ENCODE measurements at places on chromosomes 1 and 21.

GRCh38 chr1:86441581-86441980 lies 17.6 kb downstream of the CLCA2 start:
- peak; percentile 41 for DNase-seq

DNA sequence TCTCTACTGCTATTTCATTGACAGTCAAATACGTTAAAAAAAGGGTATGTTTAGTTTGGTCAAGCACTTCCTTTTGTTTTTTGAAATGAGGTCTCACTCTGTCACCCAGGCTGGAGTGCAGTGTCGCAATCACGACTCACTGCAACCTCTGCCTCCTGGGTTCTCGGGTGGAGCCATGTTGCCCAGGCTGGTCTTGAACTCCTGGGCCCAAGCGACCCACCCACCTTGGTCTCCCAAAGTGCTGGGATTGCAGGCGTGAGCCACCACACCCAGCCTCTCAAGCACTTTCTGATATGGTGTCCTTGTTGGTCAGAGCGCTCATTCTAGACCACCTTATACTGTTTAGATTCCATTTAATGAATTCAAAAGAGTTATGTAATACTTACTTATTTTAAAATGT lies 20.9 kb upstream of the RHBDL2 start:
- DNase-seq = peak; percentile 77

DNA sequence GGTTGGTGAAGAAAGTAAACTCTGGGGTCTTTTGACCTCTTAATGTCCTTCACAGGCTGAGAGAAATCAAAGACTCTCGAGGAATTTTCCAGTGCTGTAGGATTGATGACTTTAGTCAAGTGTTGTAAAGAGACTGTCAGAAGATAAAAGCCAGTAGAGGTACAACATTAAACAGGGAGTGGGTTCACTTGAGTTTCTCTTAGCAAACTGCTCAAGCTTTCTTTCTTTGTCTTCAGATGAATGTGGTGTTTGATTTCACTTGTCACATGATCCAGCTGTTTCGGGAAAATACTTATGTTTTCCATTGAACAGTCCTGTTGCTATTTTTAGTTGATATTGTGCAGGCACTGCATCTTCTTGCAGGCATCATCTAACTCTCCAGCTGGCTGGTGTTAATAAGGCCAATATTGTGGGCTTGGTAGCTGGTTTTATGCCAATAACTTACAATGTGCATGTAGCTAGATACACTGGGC lies 45.6 kb downstream of the XCL2 start:
- no peak for DNase-seq

DNA sequence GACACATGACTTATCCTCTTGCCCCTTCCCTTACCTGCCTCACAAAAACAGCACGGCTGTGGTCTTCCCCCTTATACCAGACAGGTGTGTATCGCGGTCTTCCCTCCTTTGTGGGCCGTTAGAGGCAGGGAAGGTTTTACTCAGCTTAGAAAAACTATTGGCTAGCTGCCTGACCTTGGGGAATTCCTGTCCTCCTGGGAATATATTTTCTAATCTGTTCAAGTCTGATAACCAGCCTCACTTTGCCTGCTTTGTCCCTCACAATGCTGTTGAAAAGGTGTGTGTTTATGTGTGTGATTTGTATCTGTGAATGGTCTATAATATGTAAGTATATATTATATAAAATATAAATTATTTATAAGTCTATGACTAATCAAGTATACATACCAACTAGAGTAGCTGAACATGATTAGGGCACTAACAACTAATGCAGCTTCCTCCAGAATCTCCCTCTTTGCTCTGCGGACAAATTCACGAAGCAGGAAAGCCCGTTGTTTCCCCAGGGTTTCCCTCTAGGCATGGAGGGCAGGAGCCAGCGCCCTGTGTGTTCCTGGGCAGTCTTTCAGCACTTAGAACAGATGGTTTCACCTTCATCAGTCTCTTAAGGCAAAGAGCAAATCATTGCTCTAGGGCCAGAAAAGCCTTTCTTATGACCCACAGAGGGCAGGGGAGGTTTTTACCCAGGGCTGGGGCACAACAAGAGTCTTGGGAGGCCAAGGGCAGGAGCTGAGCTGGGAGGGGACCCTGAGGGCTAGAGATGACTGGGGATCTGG lies 25.6 kb downstream of the SLC26A9 start:
- no peak for DNase-seq

DNA sequence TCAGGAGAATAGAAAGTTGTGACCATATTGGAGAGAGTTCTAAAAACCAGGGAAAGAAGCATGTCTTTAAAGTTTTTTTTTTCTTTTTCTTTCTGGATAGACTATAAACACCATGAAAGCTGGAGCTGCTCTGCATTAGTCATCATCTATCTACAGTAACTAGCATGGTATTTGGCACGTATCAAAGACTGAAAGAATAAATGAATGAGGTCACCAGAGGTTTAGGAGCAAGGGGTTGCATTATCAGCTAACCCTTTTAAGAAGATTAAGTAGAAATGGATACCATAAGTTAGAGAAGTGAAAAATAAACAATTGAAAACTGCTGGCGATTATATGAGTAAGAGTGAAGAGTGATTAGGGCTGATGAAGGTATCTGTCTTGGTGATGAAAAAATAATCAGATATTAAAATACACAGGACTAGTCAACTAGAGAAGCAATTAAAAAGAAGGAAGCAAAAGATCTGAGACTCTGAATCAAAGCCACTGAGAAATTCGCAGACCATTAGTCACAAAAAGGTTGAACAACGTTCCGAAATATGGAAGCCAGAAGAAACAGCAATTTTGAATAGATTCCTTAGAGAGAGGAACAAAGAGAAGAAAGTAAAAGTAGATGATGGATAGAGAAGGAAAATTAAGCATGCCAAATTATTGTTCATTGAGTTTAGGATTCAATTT lies 536.4 kb downstream of the DPYD start:
- DNase-seq = no peak

GRCh38 chr1:198167436-198167934 lies 10.7 kb downstream of the NEK7 start:
- no peak for DNase-seq

- DNase-seq = no peak
Measured at GRCh38 chr1:238318294-238319110, 427.8 kb upstream of the ZP4 start.

DNA sequence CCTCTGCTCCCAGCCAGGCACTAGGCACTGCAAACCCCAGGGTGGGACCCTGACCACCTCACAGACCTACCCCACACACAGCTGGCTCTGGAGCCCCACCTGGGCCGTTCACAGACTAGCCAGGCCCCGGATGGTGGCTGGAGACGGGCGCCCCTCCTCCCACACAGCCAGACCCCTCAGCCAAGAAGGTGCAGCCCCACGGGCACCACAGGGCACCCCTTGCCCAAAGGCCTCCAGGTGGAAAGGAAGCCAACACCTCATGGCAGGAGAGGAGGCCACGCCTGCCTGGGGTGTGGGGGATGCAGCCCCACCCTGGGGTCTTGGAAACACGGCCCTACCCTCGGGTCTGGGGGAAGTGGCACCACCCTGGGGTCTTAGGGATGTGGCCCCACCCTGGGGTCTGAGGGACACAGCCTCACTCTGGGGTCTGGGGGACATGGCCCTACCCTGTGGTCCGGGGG lies 44.6 kb downstream of the WNT9A start:
- no peak for DNase-seq

DNA sequence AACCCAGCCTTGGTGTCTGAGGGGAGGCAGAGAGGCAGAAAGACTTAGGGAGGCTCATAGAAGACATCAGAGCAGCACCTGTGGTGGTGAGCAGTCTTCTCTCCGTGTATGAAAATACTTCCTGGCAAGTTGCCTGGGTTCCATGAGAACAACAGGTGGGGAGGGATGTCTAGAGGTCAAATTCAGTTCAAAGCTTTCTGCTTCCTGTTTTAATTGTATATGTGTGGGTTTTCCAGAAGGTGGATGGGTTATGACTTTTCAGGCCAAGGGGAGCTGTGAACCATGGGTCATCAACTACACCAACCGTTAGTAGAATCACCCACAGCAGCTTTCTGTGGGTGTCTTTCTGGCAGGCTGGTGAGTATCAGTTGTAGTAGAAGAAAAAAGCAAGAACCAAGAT lies 4.1 kb upstream of the FCRL2 start:
- DNase-seq = no peak

DNA sequence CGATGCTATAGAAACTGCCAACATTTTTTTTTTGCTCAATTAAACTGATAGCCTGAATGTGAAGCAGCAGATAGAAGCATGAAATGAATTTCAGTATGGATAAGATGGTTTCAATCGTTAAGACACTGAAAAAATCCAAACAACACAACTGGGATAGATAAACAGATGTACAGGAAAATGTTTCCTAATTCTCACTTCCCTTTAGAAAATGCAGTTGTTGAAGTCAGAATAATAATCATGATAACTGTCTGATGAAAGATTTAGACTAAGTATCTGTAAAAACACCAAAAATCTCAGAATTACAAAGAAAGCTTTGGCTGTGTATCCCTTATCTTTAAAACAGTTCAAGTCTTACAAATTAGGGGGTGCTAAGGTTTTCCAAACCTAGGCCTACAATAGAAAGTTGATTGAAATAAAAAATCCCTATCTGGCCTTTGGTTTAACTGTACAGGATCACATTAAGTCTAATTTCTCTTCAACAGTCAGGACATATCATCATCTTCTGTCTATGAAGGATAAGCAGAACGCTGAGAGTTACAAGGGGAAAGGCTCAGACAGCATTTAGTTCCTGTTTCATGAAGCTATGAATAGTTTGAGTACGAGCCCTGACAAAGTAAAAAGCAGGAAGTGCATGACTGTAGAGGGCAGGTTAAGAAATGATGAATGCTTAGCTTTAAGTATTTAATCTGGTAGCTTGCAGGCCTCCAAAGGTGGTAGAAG lies 203.2 kb downstream of the APP start:
- peak; percentile 91 for DNase-seq

GRCh38 chr1:28830814-28831213 lies 18.8 kb downstream of the OPRD1 start:
- no peak for DNase-seq

- DNase-seq = no peak
Measured at GRCh38 chr1:201448990-201449389, 20.0 kb downstream of the PHLDA3 start.

GRCh38 chr1:22552021-22552420 lies 11.3 kb upstream of the EPHA8 start:
- DNase-seq = no peak

- DNase-seq = no peak
Measured at GRCh38 chr1:31795801-31796621, 19.8 kb downstream of the SPOCD1 start.

DNA sequence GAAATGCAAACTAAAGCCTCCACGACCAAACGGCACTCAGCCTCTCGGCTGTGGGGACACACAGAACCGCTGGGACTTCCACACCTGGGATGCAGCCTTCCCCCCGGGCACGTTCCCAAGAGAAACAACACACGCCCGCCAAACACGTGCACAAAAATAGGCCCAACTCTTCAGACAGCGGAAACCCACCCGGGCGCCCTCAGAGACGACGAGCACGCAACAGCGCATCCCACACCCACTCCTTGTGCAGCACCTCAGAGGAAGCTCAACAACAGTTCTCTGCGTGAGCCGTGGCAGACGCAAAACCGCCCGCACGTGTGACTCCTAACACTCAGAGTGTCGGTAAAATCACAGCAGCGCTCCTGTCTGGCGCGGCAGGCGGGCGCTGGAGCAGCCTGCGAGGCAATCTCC lies 5.3 kb downstream of the C1orf159 start:
- no peak for DNase-seq

GRCh38 chr1:28421744-28422143 lies 52.2 kb downstream of the PHACTR4 start:
- DNase-seq = no peak

DNA sequence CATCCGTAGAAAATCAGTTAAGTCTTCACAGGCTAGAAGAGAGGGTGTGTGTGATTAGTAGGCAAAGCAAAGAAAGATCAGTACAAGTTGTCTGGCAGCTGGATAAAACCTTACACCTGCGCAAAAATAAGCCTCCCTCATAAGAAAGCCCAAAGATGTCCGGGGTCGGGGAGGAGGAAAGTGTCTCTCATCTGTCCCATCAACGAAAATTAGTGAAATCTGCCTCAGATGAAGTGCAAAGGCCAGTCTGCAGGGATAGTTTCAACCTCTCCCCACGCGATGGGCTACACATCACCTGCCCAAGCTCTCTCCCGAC lies 333.9 kb downstream of the SRGAP2C start:
- no peak for DNase-seq

- DNase-seq = no peak
Measured at GRCh38 chr1:209485167-209485566, 98.3 kb upstream of the CAMK1G start.

GRCh38 chr1:41380979-41381691 lies 19.9 kb downstream of the FOXO6 start:
- peak; percentile 40 for DNase-seq

GRCh38 chr1:160675641-160676410 lies 29.0 kb upstream of the SLAMF1 start:
- DNase-seq = peak; percentile 63

DNA sequence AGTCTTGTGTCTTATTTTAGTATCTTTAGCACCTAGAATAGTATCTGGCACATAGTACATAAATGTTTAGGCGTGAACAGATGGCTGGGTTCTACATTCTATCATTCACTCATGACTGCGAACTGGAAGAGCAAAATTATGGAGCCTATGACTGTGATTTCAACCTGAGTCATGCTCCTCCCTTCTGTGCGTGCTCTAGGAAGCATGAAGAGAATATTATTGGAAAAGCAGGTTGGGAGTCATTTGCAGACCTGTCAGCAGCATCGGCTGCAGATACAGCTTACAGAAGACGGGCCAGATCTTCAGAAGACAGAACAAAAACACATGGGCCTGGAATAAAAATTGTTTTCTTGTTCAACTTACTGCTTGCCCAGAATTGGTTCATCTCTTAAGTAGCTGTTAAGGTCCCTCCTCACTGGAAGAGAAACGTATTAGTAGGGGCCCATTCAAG lies 344.0 kb upstream of the USP24 start:
- no peak for DNase-seq

DNA sequence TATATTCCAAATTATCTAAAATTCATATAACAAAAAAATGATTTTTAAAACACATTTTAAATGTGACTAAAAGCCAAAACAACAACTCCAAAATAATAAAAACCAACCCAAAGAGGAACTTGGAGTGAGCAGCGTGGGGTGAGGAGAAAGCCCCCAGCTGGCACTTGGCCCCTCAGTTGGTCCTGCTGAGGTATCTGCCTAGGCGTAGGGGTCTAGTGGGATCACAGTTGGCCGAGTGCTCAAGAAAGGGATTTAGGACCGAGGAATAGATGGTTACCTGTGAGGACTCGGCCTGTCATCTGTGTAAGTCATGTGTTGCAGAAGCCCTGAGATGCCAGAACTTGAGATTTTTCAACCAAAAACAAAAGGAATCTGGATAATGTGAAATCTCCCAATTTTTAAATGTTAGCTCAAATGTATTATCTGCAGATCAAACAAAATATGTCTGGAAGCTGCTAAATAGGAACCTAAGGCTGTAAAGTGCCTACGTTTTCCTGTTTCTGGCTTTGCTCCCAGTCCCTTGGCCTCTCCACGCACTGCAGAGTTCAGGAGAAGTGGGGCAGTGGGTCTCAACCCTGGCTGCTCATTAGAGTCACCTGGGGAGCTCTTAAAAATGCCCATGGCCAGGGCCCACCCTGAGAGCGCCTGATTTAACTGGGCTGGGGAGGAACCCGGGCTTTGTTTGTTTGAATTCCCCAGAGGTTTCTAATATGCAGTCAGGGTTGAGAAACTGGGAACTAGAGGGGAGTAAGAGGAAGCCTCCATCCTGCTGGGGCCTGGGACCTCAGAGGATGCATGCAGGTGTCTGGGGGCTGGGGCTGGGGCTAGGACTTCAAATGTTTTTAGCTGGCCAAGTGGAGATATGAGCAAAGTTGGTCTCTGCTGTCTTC lies 38.5 kb upstream of the LDLRAP1 start:
- DNase-seq = peak; percentile 38

Measured in MV-4-11 (cell line).